ENCODE measurements at places on chromosomes 3 and 15. TPM values are rescaled to one million over a fixed set of nuclear protein-coding genes. Genes with fewer than 3 reads are reported as not detected.
A peak's percentile ranks its signal among the peaks of the same experiment; 100 is the strongest.

TMCO5A gene
- not detected for total RNA-seq

ROPN1 gene
- total RNA-seq = 3.0 TPM

GLDN gene
- total RNA-seq = 0.48 TPM

CLRN1 gene
- total RNA-seq = 0.14 TPM

LARP6 gene
- total RNA-seq = 4.9 TPM

- H3K4me3 ChIP-seq = no peak overlapping the region
- H3K36me3 ChIP-seq = no peaks in the 10 kb centered on the region
- DNase-seq = no peak
- no peaks in the 10 kb centered on the region for H3K4me1 ChIP-seq
- H3K27ac ChIP-seq = no peak overlapping the region
Observed at GRCh38 chr3:170802164-170803151, 67.5 kb downstream of the RPL22L1 start.

- H3K4me3 ChIP-seq = no peak overlapping the region
- no peaks in the 10 kb centered on the region for H3K27me3 ChIP-seq
- DNase-seq = no peak
- no peaks in the 10 kb centered on the region for H3K36me3 ChIP-seq
- no peak overlapping the region for H3K27ac ChIP-seq
Observed at GRCh38 chr3:52326976-52327375, 10.9 kb downstream of the DNAH1 start.

GRCh38 chr3:134294302-134295280, 43.9 kb upstream of the RYK start:
- no peak overlapping the region for H3K4me3 ChIP-seq
- no peaks in the 10 kb centered on the region for H3K27me3 ChIP-seq
- DNase-seq = no peak
- peaks cover 12% of the 10 kb centered on the region for H3K4me1 ChIP-seq
- H3K36me3 ChIP-seq = no peaks in the 10 kb centered on the region
- H3K27ac ChIP-seq = no peak overlapping the region

DNA sequence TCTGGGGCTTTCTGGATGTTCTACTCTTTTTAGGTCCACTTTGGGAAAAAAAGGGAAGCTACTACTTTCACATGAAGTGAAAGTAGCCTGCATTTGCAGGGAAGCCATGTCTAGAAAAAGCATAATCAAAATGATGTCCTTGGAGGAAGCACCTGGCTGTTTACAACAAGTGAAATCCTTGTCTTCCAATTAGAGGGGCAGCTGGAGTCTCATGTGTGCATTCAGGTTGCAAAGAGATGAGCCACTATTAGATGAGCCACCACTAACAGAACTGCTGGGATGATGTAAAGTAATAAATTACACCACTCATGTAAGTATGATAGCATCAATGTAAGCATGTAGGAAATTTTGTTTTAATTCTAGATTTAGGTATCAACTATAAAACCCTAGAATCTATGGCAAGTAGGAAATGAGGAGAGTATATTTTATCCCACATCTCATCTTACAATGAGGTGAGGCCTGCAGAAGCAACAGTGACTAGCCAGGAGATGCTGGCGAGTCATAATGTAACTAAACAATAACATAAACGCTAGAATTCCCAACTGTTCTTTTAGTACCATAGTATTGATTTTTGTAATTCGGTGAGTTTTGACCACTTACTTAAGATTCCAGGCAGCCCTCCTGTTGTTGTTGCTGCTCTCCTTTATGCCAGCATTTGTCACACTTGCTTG, 75.9 kb downstream of the TMEM108 start:
- H3K36me3 ChIP-seq = no peaks in the 10 kb centered on the region
- no peak overlapping the region for H3K4me3 ChIP-seq
- H3K4me1 ChIP-seq = no peaks in the 10 kb centered on the region
- DNase-seq = no peak
- no peaks in the 10 kb centered on the region for H3K27me3 ChIP-seq

- no peaks in the 10 kb centered on the region for H3K27me3 ChIP-seq
- H3K4me3 ChIP-seq = no peak overlapping the region
- H3K36me3 ChIP-seq = no peaks in the 10 kb centered on the region
- H3K4me1 ChIP-seq = no peaks in the 10 kb centered on the region
- H3K27ac ChIP-seq = no peak overlapping the region
Observed at GRCh38 chr3:187648177-187648576, 22.0 kb downstream of the SST start.

DNA sequence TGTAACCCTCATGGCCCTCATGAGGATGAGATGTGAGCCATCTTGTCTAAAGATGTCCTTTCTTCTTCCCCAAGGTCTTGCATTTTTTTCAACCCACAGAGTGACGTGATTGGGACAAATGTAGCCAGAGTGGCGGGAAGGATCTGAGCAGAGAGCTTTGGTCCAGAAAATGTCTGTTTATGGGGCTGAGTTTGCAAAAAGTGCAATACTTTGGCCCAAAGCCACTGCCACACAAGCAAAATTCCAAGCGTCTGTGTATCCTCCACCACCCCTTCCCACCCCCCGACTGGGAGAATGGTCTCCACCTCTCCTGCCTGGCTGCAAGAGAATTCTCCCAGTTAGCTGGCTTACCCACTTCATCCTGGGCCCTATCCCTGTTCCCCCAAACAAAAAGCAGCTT, 246.9 kb upstream of the LRIG1 start:
- H3K4me1 ChIP-seq = no peaks in the 10 kb centered on the region
- H3K27ac ChIP-seq = no peak overlapping the region
- DNase-seq = no peak
- H3K4me3 ChIP-seq = no peak overlapping the region

- no peak overlapping the region for H3K27ac ChIP-seq
- H3K36me3 ChIP-seq = no peaks in the 10 kb centered on the region
- H3K4me3 ChIP-seq = no peak overlapping the region
- no peaks in the 10 kb centered on the region for H3K4me1 ChIP-seq
Observed at GRCh38 chr3:152054315-152054714, 180.9 kb downstream of the SUCNR1 start.

- no peaks in the 10 kb centered on the region for H3K4me1 ChIP-seq
- no peak overlapping the region for H3K27ac ChIP-seq
- H3K36me3 ChIP-seq = no peaks in the 10 kb centered on the region
Observed at GRCh38 chr3:174193604-174194003, 665.5 kb upstream of the NAALADL2 start.

GRCh38 chr3:197375001-197375441, 76.6 kb upstream of the DLG1 start:
- H3K4me1 ChIP-seq = peaks cover 14% of the 10 kb centered on the region
- no peak for DNase-seq
- no peaks in the 10 kb centered on the region for H3K27me3 ChIP-seq

DNA sequence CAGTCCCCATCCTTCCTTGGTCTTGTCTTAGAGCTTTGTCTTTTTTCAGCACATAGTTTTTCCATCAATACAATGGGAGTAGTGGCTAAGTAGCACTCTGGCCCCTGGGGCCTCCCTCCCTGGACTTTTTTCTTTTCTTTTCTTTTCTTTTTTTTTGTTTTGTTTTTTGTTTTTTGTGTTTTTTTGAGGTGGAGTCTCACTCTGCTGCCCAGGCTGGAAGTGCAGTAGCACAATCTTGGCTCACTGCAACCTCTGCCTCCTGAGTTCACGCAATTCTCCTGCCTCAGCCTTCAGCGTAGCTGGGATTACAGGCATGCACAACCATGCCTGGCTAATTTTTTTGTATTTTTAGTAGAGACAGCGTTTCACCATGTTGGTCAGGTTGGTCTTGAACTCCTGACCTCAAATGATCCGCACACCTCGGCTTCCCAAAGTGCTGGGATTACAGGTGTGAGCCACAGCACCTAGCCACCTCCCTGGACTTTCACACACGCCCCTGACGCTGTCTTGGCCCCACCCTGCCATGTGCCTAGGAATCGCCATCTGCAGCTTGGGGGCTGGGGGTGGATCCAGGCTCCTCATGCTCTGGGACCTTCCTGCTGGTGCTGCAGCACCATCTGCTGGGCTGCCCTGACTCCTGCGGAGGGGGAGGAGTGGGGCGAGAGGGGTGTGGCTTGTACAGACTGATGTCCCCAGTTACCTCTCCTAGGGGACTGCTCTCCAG, 2.8 kb downstream of the C15orf39 start:
- H3K27me3 ChIP-seq = no peaks in the 10 kb centered on the region
- DNase-seq = peak; percentile 96
- H3K4me1 ChIP-seq = peaks cover 34% of the 10 kb centered on the region
- H3K36me3 ChIP-seq = peaks cover 12% of the 10 kb centered on the region
- peak overlapping the region; percentile 96 for H3K27ac ChIP-seq
- peak overlapping the region; percentile 85 for H3K4me3 ChIP-seq

- peak; percentile 55 for DNase-seq
- peak overlapping the region; percentile 89 for H3K27ac ChIP-seq
- peak overlapping the region; percentile 81 for H3K4me3 ChIP-seq
Observed at GRCh38 chr15:60590935-60591495, 112.1 kb upstream of the ICE2 start.

DNA sequence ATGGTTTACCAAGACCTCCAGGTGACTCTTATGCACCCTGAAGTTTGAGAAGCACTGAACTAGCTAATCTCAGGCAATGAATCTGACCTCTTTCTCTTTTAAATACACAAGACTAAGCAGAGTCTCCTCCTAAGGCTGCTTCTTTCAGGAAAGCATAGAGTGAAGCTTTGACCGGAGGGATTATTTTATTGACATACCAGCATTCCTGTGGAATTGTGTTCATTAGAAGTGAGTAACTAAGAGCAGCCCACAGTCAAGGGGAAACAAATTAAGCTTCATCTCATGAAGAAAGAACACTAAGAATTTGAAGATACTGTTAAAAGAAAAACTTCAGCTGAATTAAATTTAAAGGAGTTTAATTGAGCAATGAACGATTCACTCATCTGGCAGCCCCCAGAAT, 963.5 kb downstream of the NTRK3 start:
- DNase-seq = no peak
- no peak overlapping the region for H3K27ac ChIP-seq
- H3K27me3 ChIP-seq = no peaks in the 10 kb centered on the region
- no peaks in the 10 kb centered on the region for H3K36me3 ChIP-seq
- H3K4me3 ChIP-seq = no peak overlapping the region
- H3K4me1 ChIP-seq = no peaks in the 10 kb centered on the region

DNA sequence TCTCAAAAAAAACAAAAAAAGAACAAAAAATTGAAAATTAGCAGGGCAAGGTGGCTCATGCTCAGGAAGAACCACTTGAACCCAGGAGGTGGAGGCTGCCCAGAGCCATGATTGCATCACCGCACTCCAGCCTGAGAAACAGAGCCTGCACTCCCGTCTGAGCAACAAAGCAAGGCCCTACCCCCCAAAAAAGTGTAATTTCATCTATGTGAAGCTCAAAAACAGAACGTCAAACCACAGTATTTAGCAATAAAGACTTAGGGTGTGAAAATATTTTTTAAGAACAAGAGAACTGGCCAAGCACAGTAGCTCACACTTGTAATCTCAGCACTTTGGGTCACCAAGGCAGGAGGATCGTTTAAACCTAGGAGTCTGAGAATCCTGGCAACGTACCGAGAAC, 38.2 kb downstream of the STAG1 start:
- DNase-seq = no peak
- no peaks in the 10 kb centered on the region for H3K4me1 ChIP-seq
- H3K27ac ChIP-seq = no peak overlapping the region
- H3K4me3 ChIP-seq = no peak overlapping the region
- no peaks in the 10 kb centered on the region for H3K27me3 ChIP-seq

DNA sequence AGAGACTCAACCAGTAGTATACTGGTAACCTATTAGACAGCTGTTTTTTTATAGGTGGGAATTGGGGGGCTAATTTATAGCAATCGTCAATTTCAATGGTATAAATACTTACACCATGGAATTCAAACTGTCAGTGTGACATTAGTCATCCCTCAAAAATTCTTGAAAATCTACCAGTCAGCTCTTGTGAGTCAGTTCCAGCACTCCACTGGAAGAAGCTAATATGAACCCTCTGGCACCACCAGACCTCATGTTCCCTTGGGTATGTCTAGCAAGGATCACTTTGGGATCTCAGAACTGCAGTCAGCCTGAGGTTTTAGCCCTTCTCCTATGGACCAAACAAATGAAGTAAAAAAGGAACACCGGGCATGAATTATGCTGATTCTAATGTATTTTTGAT, 11.8 kb upstream of the UACA start:
- H3K4me3 ChIP-seq = no peak overlapping the region
- no peaks in the 10 kb centered on the region for H3K4me1 ChIP-seq
- no peaks in the 10 kb centered on the region for H3K27me3 ChIP-seq
- H3K36me3 ChIP-seq = no peaks in the 10 kb centered on the region
- DNase-seq = no peak

DNA sequence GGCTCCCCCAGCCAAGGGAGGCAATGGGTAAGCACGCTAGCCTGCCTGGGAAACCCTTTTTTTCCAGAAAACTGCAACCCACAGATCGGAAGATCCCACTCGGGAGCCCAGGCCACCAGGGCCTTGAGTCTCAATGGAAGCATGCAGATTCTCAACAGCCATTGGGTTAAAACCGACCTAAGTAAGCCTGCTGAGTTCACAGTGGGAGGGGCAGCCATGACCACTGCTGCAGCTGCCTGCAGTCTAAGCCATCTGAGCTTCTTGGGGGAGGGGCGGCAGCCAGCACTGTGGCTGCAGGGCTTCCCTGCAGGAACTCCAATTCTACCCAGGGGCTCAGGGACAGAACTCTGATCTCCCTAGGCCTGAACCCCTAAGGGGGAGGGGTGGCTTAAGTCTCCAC, 82.0 kb downstream of the DPPA2 start:
- H3K4me3 ChIP-seq = no peak overlapping the region
- no peaks in the 10 kb centered on the region for H3K27me3 ChIP-seq
- no peaks in the 10 kb centered on the region for H3K4me1 ChIP-seq
- H3K36me3 ChIP-seq = no peaks in the 10 kb centered on the region
- H3K27ac ChIP-seq = no peak overlapping the region
- no peak for DNase-seq

DNA sequence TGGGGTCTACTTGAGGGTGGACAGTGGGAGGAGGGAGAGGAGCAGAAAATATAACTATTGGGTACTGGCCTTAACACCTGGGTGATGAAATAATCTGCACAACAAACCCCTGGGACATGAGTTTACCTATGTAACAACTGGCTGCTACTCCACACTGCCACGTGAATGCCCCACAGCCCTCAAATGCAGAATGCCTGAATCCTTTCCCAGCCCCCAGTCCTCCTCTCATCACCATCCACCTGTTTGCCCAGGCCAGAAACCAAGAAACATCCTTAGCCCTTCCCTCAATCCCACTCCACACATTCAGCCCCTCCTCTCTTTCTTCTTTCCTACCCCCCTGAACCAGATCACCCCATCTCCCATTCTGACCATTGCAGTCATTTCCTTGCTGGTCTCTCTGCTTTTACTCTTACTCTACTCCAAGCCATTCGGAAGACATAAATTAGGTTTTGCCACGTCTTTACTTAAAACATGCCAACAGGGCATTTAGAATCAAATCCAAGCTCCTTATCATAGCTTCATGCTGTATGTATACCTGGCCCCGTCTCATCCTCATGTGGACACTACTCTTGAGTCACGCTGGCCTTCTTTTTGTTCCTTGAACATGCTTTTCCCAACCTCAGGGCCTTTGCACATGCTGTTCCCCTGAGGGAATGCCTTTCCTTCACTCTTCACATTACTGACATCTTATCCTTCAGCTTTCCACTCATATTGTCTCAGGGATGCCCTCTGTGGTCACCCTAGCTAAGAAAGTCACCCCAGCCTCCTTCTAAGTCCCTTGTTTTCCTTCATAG, 137.5 kb upstream of the ABHD17C start:
- no peak for DNase-seq
- no peak overlapping the region for H3K27ac ChIP-seq
- no peaks in the 10 kb centered on the region for H3K4me1 ChIP-seq
- H3K4me3 ChIP-seq = no peak overlapping the region
- H3K27me3 ChIP-seq = no peaks in the 10 kb centered on the region

- no peaks in the 10 kb centered on the region for H3K27me3 ChIP-seq
- peak overlapping the region; percentile 50 for H3K4me3 ChIP-seq
- H3K4me1 ChIP-seq = peaks cover 9% of the 10 kb centered on the region
- H3K27ac ChIP-seq = peak overlapping the region; percentile 53
Observed at GRCh38 chr3:142027735-142028134, 121.6 kb downstream of the TFDP2 start.

GRCh38 chr3:34107669-34108068, 309.2 kb downstream of the PDCD6IP start:
- no peak overlapping the region for H3K27ac ChIP-seq
- H3K27me3 ChIP-seq = no peaks in the 10 kb centered on the region
- DNase-seq = no peak
- no peaks in the 10 kb centered on the region for H3K4me1 ChIP-seq
- no peaks in the 10 kb centered on the region for H3K36me3 ChIP-seq

All from transverse colon (tissue), 4 donors.